Esophagus mucosa (tissue), 1 donor: ENCODE measurements at places on chromosomes 1 and 21. TPM values are rescaled to one million over a fixed set of nuclear protein-coding genes. Genes with fewer than 3 reads are reported as not detected.

- ATAC-seq, result no peak
Measured at GRCh38 chr1:225880636-225881035, 1.5 kb downstream of the TMEM63A start.

- ATAC-seq, result no peak
Measured at GRCh38 chr1:221149555-221150075, 270.4 kb downstream of the HLX start.

GRCh38 chr1:6519935-6520671 is 28.6 kb upstream of the PLEKHG5 start:
- ATAC-seq, result peak; percentile 92

- no peak for ATAC-seq
Measured at GRCh38 chr1:197976368-197976767, 59.2 kb downstream of the LHX9 start.

Gene QSOX1
- 116 TPM for total RNA-seq

Gene HMCN1
- total RNA-seq, result 1.9 TPM
